ENCODE measurements at places on chromosomes 7 and 10.

DNA sequence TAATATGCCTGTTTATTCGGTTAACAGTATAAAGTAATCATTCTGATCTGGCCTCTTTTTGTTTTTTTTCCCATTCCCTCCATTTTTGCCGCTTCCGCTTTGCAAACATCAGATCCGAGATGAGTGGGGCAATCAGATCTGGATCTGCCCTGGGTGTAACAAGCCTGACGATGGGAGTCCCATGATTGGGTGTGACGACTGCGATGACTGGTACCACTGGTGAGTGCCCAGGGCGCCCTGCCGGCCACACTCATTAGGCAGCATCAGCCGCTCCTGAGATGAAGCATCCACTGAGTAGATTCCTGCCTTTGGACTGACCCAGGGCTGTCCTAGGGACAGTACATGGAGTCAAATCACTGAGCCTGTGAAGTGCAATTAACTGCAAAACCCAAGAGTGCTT lies 40.9 kb upstream of the GATA3 start:
- no peaks in the 10 kb centered on the region for H3K27me3 ChIP-seq
- H3K4me3 ChIP-seq: no peak overlapping the region
- H3K4me1 ChIP-seq: no peaks in the 10 kb centered on the region
- no peak overlapping the region for H3K27ac ChIP-seq
- H3K36me3 ChIP-seq: no peaks in the 10 kb centered on the region
- DNase-seq: no peak

DNA sequence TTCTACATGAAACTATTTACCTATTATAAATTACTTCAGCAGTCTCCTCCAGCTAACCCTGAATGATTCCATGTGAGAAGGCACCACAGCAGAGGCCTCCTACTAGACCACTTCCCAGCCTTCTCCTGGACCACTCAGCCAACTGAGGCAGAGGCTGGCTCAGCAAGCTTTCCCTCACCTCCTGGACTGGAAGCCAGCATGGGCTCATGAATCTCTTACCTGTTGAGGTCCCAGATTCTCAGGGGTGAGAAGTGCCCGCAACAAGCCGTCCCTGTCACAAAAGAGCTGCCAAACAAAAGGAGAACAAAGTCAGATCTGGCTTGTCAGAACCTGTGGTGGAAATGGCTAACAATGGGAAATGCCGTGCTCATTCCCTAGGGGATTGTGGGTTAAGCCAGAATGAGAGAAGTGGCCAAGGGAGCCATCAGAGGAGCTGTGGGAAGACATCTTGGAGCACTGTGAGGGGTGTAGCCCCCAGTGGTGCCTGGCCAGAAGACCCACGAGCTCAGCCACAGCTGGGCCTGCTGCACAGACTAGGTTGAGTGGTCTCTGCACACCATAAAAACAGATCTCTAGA lies 36.5 kb downstream of the DPCD start:
- no peaks in the 10 kb centered on the region for H3K36me3 ChIP-seq
- H3K27ac ChIP-seq: no peak overlapping the region
- no peak overlapping the region for H3K4me3 ChIP-seq
- DNase-seq: no peak

DNA sequence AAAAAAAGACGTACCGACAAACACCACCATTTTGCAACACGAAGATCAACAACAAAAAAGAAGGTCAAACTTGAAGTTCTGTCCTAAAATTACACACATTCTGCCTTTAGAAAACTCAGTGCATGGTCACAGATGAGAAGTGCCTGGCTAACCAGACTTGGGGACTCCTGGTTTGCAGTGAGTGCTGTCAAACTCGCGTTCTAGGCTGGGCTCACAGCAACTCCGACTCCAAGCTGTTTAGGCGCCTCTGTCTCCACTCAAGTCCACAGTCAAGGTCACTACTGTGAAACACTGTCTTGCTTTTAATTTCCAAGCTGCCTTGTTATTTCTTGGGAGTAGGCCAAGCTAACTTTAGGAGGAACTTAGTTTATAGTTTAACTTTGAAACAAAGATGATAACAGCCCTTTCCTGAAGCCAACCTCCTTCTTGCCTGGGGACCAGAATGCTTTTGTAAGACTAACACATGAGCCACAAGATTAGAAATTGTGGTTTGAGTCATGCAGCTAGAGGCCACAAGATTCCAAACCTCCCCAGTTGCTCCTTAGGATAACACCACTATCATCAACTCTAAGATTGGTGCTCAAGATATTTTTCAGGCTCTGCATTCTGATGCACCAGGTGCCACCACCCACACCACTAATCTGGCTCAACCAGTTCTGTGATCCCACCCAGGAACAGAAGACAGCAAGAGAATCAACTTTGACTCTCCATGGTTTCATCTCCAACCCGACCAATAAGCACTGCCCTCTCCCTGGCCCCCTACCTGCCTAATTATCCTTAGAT lies 1.1 kb upstream of the DNAAF5 start:
- H3K27me3 ChIP-seq: no peaks in the 10 kb centered on the region
- H3K27ac ChIP-seq: no peak overlapping the region
- DNase-seq: peak; percentile 89
- no peak overlapping the region for H3K4me3 ChIP-seq
- peaks cover 20% of the 10 kb centered on the region for H3K4me1 ChIP-seq
- no peaks in the 10 kb centered on the region for H3K36me3 ChIP-seq

- peaks cover 2% of the 10 kb centered on the region for H3K27me3 ChIP-seq
- H3K4me3 ChIP-seq: no peak overlapping the region
- no peak for DNase-seq
- no peak overlapping the region for H3K27ac ChIP-seq
- no peaks in the 10 kb centered on the region for H3K4me1 ChIP-seq
Observed at GRCh38 chr10:69650589-69651261, 20.7 kb downstream of the FAM241B start.

GRCh38 chr10:80611481-80612185 lies 73.9 kb downstream of the SH2D4B start:
- H3K36me3 ChIP-seq: no peaks in the 10 kb centered on the region
- H3K27ac ChIP-seq: no peak overlapping the region
- no peak overlapping the region for H3K4me3 ChIP-seq
- H3K4me1 ChIP-seq: no peaks in the 10 kb centered on the region
- DNase-seq: no peak

GRCh38 chr7:120512701-120513100 lies 239.7 kb downstream of the KCND2 start:
- no peak for DNase-seq
- no peak overlapping the region for H3K4me3 ChIP-seq
- no peaks in the 10 kb centered on the region for H3K4me1 ChIP-seq
- no peaks in the 10 kb centered on the region for H3K27me3 ChIP-seq

- no peak overlapping the region for H3K27ac ChIP-seq
- no peak for DNase-seq
- peaks cover 45% of the 10 kb centered on the region for H3K4me1 ChIP-seq
Observed at GRCh38 chr7:51031791-51032515, 249.3 kb upstream of the GRB10 start.

DNA sequence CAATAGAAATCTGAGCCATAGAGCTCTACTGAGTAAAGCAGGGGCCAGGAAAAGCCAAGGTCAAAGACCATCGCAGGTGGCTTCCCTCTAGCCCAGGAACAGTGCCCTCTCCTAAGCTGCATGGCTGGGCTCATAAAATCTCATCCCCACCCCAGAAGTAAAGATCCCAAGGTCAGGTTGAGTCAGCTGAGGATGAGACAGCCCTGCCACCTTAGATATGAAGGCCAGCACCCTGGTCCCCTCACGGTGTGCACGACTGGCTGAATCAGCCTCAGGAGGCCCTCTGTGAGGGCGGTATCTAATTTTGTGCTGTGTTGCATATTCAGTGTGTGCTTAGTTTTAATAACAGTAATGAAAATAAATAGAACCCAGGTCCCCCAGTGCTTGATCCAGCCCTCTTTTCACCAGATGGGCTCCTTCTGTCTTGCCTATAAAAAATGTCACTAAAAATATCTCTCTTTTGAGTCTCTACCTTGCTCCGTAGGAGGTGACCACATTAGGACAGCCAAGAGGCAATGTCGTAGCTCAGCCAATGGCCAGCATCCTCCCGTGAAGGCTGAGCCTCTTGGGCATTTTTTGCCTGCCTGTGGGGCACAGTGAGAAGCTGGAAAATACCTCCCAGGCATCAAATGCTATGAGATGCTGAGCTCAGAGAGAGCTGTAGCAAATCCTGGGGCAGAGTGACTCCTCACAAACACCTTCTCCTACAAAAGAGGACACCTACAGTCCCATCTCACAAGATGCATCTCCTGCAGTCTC lies 424.0 kb downstream of the PLXNA4 start:
- no peaks in the 10 kb centered on the region for H3K36me3 ChIP-seq
- no peak overlapping the region for H3K27ac ChIP-seq
- H3K4me1 ChIP-seq: no peaks in the 10 kb centered on the region

GRCh38 chr7:132491391-132491945 lies 84.8 kb downstream of the PLXNA4 start:
- H3K4me1 ChIP-seq: no peaks in the 10 kb centered on the region
- H3K27me3 ChIP-seq: no peaks in the 10 kb centered on the region
- H3K36me3 ChIP-seq: no peaks in the 10 kb centered on the region
- H3K27ac ChIP-seq: no peak overlapping the region

Measured in astrocyte (in vitro differentiated cells and primary cell).